ENCODE measurements at places on chromosomes 13 and 19.

DNA sequence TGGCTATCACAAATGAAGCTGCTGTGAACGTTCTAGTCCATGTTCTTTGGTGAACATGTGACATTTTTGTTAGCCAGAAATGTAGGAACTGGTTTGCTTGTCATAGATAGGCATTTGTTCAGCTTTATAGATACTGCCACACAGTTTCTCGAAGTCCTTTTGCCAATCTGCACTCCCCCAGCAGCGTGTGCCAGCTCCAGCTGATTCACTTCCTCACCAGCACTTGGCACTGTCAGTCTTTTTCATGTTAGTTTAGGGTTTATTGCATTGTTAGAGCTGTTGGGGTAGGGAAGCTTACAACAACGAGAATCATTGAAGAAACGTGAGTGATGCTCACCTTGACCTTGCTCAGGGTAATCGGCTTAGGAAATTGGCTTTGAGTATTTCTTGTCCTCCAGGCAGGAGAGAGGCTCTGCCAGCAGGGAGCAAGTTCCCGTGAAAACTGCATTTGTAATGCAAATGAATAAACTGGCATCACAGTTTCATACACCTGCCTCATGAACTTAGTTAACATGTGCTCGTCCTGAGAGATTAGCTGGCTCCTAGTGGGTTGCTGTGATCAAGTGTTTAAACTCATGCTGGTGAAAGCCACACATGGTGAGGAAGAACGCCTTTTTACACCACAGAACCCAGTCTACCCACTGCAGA, 83.9 kb downstream of the ING1 start:
- no peak for DNase-seq

- DNase-seq: no peak
Observed at GRCh38 chr19:13010038-13010991, 15.0 kb downstream of the NFIX start.

DNA sequence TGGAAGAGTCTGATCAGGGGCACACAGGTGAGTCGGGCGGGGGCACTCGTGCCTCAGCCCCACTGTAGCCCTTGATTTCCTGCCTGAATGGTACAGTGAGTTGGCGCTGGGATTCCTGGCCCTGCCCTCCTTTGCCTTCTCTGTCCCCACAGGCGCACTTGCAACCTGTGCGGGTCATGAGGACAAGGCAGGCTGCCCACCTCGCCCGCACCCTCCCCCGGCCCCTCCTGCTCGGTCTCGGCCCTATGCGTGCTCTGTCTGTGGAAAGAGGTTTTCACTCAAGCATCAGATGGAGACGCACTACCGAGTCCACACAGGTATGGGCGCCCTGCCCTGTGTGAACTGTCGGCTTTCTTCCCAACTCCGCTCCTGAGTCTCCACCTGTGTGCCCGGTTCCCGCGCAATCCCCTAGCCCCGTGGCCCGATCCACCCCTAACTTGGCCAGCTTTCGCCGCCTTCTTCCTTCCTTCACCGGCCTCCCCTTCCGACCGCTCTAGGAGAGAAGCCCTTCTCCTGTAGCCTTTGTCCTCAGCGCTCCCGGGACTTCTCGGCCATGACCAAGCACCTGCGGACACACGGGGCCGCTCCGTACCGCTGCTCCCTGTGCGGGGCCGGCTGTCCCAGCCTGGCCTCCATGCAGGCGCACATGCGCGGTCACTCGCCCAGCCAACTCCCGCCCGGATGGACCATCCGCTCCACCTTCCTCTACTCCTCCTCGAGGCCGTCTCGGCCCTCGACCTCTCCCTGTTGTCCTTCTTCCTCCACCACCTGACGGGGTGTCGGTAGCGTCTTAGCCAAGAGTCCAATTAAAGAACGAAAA, 1.6 kb upstream of the KMT2B start:
- DNase-seq: no peak

GRCh38 chr19:11421371-11422098, 2.4 kb upstream of the RGL3 start:
- DNase-seq: no peak

- no peak for DNase-seq
Observed at GRCh38 chr13:67946131-67946530, 716.0 kb upstream of the PCDH9 start.

DNA sequence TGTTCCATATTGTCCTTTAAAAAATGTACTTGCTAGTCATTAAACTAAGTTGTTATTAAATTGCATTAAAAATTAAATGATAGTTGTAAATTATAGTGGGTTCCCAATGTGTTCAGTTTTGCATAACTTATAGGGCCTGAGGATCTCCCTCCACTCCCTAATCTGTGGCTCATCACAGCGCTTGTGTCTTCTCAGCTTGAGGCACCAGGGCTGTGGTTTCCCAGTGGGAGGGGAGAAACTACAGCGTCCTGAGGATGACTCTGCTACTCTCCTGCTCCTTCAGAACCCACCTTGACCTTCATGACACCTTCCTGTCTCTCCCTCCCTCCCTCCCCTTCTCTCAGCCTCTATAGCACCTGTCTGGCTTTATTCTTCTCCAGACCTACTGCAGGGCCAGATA, 1.4 kb downstream of the SGCG start:
- no peak for DNase-seq

- no peak for DNase-seq
Observed at GRCh38 chr19:57946316-57946715, 1.2 kb downstream of the ZNF256 start.

DNA sequence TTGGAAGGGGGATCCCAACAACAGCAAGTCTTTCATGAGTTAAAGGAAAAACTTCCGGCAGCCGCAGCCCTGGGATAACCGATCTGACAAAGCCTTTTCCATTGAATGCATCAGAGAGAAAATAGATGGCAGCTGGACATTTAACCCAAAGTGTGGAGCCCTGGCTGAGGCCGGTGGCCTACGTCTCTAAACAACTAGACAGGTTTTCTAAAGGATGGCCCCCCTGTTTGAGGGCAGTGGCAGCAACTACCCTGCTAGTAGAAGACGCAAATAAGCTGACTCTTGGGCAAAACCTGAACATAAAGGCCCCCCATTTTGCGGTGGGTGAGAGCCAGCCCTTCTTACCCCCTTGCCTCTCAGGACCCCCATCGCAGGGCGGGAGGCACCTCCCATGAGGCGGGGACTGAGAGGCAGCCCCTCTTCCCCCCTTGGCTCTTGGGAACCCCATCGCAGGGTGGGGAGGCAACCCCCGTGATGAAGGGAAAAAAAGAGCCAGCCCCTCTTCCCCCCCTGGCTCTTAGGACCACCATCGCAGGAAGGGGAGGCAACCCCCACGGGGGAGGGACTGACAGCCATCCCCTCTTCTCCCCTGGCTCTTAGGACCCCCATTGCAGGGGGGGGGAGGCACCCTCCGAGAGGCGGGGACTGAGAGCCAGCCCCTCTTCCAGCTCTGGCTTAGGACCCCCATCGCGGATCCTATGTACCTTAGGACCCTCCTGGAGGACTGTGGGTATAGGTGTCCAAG, 2422.9 kb upstream of the PCDH20 start:
- no peak for DNase-seq

DNA sequence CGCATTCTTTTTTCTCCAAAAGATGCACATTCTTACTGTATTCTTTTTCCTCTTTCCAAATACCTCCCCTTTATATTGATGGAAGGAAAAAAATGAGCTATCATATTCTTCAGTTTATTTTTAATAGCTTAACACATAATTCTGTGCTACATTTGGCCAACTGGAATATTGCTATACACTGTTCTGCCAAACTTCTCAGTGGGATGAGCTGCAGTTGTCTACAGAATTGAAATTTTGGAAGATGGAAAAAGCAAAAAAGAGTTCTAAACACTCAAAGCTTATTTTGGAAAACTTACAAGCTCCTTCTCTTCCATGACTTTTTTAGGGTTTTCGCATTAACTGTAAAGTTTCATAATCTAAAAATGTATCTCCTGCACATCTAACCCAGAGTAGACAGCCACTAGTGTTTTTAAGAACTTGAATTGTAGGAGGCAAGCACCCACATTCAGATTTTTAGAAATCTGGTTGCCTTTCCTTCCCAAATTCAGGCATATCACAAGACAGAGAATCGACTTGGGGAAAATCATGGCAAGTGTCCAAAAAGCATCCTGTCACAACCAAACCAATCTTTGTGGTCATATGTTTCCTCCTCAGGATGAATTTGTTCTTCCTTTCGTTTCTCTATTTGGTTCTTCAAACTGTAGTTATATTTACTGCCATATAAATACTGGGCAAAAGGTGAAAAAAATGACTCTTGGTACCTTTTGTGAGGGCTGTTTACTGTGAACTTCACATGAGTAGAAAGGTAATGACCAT, 111.4 kb upstream of the FRY start:
- no peak for DNase-seq

GRCh38 chr13:41025518-41025917, 6.4 kb upstream of the ELF1 start:
- DNase-seq: no peak

GRCh38 chr13:23372264-23372906, 61.1 kb downstream of the SACS start:
- DNase-seq: no peak

- no peak for DNase-seq
Observed at GRCh38 chr19:58350001-58350861, 3.1 kb downstream of the A1BG start.

- no peak for DNase-seq
Observed at GRCh38 chr13:101473458-101473857, 21.0 kb downstream of the ITGBL1 start.

- DNase-seq: no peak
Observed at GRCh38 chr13:45519493-45519892, 54.8 kb downstream of the COG3 start.

- peak; percentile 70 for DNase-seq
Observed at GRCh38 chr19:56120371-56121179, 520 bp downstream of the ZNF787 start.

- no peak for DNase-seq
Observed at GRCh38 chr19:8000298-8001038, 5.0 kb downstream of the ELAVL1 start.

- DNase-seq: no peak
Observed at GRCh38 chr19:15398501-15399233, 19.1 kb upstream of the AKAP8 start.

DNA sequence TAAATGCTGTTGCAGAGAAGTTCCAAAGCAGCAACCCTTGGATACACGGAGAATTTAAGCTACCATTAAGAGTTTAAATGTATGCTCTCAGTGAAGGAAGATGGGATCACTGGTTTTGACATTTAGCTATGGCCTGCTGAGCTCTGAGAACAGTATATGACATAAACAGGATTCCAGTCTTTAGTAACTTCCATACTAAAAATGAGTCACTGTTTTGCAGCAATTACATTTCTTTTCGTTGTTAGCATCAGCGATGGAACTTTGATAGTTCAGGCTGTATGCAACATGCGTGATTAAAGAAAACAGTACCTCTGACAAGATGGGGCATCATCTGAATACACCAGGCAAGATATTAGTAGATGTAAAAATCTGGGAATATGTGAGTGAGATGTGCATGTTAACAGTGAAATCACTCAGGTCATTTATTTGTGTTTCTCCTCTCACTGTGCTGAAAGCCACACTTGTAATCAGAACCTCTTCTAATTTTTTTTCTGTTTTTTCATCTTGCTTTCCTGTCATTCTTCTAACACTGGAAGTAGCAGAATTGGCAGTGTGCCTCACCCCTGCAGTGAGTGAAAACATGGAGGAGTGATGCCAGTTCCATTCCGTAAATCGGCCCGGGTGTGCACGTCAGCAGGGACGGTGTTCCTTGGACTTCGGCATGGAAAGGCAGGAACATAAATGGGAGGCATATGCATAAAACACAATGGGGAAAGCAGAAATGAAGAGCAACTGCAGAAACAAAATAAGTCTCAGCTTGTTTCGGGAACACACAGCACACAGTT, 361.5 kb downstream of the OXGR1 start:
- no peak for DNase-seq

- no peak for DNase-seq
Observed at GRCh38 chr13:110574161-110574560, 12.6 kb upstream of the RAB20 start.

- DNase-seq: peak; percentile 70
Observed at GRCh38 chr19:40466219-40466984, 399 bp upstream of the SPTBN4 start.

GRCh38 chr13:40993987-40994386, 25.1 kb downstream of the ELF1 start:
- no peak for DNase-seq

- DNase-seq: no peak
Observed at GRCh38 chr13:112483299-112483698, 104.7 kb downstream of the TUBGCP3 start.

DNA sequence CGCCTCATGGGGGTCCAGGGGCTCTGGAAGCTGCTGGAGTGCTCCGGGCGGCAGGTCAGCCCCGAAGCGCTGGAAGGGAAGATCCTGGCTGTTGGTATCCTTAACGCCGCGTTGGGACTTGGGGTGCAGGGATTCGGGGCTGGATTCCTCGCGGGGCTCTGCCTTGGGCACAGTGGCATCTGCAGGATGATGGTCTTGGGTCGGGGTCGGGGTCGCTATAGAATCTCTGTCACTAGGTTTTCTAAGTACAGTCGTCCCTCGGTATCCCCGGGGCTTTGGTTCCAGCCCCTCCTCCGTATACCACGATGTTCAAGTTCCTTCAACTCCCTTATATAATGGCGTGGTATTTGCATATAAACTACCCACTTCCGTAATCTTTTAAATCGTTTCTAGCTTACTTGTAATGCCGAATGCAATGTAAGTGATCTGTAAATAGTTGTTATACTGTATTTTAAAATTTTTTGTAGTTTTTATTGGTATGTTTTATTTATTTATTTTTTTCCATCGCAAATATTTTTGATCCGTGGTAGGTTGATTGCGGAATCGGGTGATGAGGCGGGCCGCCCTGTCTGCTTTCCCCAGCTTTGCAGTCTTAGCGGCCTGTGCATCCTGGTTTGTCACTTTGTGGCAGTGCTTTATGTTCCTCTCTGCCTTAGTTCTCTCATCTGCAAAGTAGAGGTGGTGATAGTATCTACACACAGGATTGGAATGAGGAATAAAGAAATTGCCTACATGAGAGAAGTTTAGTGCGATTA, 606 bp downstream of the ERCC5 start:
- no peak for DNase-seq

- DNase-seq: no peak
Observed at GRCh38 chr13:51995677-51996551, 15.3 kb downstream of the ATP7B start.

GRCh38 chr19:5567970-5568407, 236 bp upstream of the TINCR start:
- DNase-seq: no peak

- peak; percentile 43 for DNase-seq
Observed at GRCh38 chr13:91346850-91347201, 661 bp upstream of the MIR17HG start.

- no peak for DNase-seq
Observed at GRCh38 chr13:95387733-95388207, 86.5 kb upstream of the ABCC4 start.

DNA sequence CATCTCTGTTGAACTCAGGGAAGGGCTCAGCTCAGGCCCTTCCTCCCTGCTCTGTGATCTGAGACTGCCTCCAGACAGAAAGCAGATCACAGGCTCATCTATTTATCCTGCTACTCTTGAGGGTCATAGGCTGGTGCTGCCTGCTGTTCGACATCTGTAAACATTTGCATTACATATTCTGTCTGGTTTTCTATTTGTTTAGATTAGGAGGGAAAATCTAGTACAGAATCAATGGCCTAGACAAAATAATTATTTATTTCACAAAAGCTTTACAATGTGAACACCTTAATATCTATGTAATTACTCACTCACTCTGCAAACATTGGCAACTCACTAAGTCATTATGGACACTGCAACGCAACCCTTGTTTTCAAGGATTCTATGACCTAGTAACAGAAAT, 43.0 kb downstream of the CEP89 start:
- DNase-seq: no peak
